Right ventricle myocardium inferior (tissue), 1 donor: ENCODE measurements at places on chromosomes 1 and 21. TPM values are rescaled to one million over a fixed set of nuclear protein-coding genes. Genes with fewer than 3 reads are reported as not detected.

The INSRR gene
- 0.46 TPM for total RNA-seq

The VHLL gene
- not detected for total RNA-seq

The NES gene
- total RNA-seq, result 131 TPM

The CR1 gene
- 2.9 TPM for total RNA-seq

The ADAM30 gene
- total RNA-seq, result not detected

The LCK gene
- total RNA-seq, result 0.57 TPM

The MPL gene
- total RNA-seq, result 0.73 TPM

The KCNE2 gene
- not detected for total RNA-seq

The SIM2 gene
- not detected for total RNA-seq

The GPR37L1 gene
- total RNA-seq, result 0.08 TPM

The ACTL8 gene
- total RNA-seq, result not detected

The CLCA4 gene
- not detected for total RNA-seq

The PAPPA2 gene
- total RNA-seq, result 0.35 TPM

The FALEC gene
- total RNA-seq, result not detected

The LEFTY2 gene
- 0.19 TPM for total RNA-seq

The MAN1C1 gene
- 19.5 TPM for total RNA-seq
